ENCODE measurements at places on chromosomes 3 and 15.

DNA sequence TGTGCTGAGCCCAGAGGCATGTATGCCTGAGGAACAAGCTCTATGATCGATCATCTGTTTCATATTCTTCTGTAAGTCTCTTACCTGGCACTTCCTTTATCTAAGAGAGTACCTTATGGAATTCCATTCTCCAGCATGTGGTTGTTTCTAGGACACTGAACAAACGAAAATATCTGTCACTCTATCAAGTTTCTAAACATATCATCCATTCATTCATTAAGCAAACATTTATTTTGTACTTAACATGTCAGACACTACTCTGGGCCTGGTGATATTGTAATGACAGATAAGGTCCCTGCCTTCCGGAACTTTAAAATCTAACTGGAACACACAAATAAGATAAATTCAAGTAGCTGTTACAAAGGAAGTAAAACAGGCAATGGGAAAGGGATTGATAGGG is 477.1 kb downstream of the IGSF11 start:
- DNase-seq, result no peak

DNA sequence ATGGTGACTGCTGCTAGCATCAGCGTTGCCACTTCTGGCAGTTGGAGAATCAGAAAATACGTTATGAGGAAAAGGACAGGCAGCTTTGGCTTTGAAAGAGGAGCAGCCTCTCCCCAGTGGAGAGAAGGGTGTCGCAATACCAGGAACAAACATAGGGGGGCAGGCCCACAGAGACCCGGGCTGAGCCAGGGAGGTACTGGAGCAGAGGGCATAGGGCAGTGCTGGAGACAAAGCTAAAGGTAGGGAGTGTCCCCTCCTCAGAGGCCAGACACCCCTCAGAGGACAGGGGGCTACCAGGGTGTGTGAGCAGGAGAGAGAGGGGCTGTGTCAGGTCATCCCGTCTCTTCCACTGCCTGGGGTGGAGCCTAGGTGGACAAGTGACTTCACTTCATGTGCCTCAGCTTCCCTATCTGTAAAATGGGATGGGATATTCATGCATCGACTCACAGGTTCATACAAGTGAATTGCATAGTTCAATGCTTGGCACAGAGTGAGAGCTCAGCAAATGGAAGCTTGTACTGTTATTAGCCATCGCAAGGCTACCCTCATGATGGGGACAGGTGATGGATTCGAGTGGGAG is 49.7 kb upstream of the LIMD1 start:
- DNase-seq, result no peak

DNA sequence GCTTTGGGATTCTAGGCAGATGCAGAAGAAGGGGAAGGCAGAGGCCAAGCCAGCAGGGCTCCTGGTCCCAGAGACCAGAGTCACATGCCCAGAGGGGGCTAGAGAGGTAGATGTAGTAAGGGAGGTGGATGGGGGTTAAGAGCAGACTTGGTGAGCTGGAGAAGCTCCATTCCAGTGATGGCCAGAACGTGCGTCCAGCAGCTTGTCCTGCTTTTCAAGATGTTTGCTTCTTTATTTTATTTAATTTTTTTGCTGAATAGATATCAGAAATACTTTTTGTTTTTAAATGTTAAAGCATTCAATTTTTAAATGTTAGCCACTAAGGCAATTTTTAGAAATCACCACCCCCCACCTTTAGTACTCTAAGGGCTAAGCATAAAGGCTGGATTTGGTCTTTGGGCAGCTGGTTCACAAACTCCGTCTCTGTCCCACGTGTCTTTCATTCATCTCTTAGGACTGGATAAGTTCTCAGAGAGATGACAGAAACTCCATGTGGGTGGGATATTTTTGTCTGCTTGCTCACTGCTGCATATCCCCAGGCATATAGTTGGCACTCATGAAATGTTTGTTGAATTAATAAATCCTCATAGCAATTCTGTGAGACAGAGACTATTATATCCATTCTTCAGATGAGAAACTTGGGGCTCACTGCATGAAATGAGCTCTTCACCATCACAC is 6.7 kb downstream of the COLQ start:
- no peak for DNase-seq

GRCh38 chr3:30548600-30548999 is 57.8 kb upstream of the TGFBR2 start:
- DNase-seq, result no peak

DNA sequence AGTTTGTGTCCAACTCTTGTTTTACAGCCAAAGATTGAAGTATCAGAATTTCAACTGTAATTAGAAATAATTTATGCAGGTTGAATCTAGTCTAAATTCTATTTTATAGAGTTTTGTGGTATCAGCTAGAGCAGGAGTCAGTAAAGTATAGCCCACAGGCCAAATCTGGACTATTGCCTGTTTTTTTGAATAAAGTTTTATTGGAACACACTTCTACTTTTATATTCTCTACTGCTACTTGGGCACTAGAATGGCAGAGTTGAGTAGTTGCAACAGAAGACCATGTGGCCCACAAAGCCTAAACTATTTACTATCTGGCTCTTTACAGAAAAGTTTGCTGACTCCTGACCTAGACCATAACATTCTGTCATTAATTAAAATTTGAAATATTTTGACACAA is 36.3 kb downstream of the TFG start:
- DNase-seq, result no peak

DNA sequence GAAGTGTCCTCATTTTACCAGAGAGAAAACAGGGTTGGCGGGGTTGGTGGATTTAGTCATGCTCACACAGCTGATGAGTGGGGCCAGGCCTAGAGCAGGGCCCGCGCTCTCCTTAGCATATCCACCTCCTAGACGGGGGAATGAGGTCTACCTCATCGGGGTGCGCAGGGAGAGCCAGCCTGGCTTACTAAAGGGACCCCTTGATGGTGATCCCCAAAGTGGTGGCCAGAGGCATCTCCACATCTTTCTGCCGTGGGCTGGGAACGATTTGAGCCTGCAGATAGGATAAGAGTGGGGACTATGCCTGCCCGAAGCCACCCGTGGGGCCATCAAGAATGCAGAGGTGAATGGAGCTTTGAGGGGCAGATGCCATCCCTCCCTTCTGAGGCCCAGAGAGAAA is 69.4 kb downstream of the UMPS start:
- DNase-seq, result no peak

Measured in AG08396 (cell line).